ENCODE measurements at places on chromosomes 3 and 15. TPM values are rescaled to one million over a fixed set of nuclear protein-coding genes. Genes with fewer than 3 reads are reported as not detected.

The TTC21A gene
- 1.8 TPM for polyA plus RNA-seq

The EPHA3 gene
- polyA plus RNA-seq, result 0.23 TPM

The PYGO1 gene
- polyA plus RNA-seq, result 11.3 TPM

The GOLGA8T gene
- polyA plus RNA-seq, result 0.03 TPM

The SCG3 gene
- polyA plus RNA-seq, result not detected

The WDR76 gene
- polyA plus RNA-seq, result 22.4 TPM

The APOD gene
- 1.9 TPM for polyA plus RNA-seq

The FSD2 gene
- not detected for polyA plus RNA-seq

The SLC28A2 gene
- polyA plus RNA-seq, result not detected

The AADACL2 gene
- not detected for polyA plus RNA-seq

The NR2E3 gene
- polyA plus RNA-seq, result 0.08 TPM

The PCLAF gene
- 70.6 TPM for polyA plus RNA-seq

The SPTSSB gene
- not detected for polyA plus RNA-seq

The UACA gene
- 170 TPM for polyA plus RNA-seq

The ITPKA gene
- 0.32 TPM for polyA plus RNA-seq

The MNS1 gene
- polyA plus RNA-seq, result 3.9 TPM

The MED12L gene
- 0.21 TPM for polyA plus RNA-seq

The TMCO5A gene
- polyA plus RNA-seq, result not detected

The SLC35G2 gene
- polyA plus RNA-seq, result 11.6 TPM

The MRPS22 gene
- 64.6 TPM for polyA plus RNA-seq

The TRA2B gene
- 178 TPM for polyA plus RNA-seq

The MAP6D1 gene
- 3.8 TPM for polyA plus RNA-seq

The SORD gene
- 13.0 TPM for polyA plus RNA-seq

The RTP4 gene
- polyA plus RNA-seq, result 1.0 TPM

The TPRA1 gene
- polyA plus RNA-seq, result 17.5 TPM

The HAPLN3 gene
- 4.0 TPM for polyA plus RNA-seq

The GCHFR gene
- polyA plus RNA-seq, result 1.6 TPM

The ARPC4 gene
- 350 TPM for polyA plus RNA-seq

The FAM81A gene
- 0.09 TPM for polyA plus RNA-seq

The ARGFX gene
- not detected for polyA plus RNA-seq

The CCDC13 gene
- 0.41 TPM for polyA plus RNA-seq

The DUOXA2 gene
- polyA plus RNA-seq, result not detected

The CERS3 gene
- not detected for polyA plus RNA-seq

The CCDC54 gene
- polyA plus RNA-seq, result not detected

The GRIP2 gene
- 0.10 TPM for polyA plus RNA-seq

The AADAC gene
- not detected for polyA plus RNA-seq

The RPLP1 gene
- 621 TPM for polyA plus RNA-seq

The ZNF860 gene
- polyA plus RNA-seq, result 0.70 TPM

Measured in fibroblast of lung (primary cell).